ENCODE measurements at places on chromosomes 1 and 21.

GRCh38 chr1:178539291-178539690, 26.4 kb downstream of the TEX35 start:
- DNase-seq: no peak

DNA sequence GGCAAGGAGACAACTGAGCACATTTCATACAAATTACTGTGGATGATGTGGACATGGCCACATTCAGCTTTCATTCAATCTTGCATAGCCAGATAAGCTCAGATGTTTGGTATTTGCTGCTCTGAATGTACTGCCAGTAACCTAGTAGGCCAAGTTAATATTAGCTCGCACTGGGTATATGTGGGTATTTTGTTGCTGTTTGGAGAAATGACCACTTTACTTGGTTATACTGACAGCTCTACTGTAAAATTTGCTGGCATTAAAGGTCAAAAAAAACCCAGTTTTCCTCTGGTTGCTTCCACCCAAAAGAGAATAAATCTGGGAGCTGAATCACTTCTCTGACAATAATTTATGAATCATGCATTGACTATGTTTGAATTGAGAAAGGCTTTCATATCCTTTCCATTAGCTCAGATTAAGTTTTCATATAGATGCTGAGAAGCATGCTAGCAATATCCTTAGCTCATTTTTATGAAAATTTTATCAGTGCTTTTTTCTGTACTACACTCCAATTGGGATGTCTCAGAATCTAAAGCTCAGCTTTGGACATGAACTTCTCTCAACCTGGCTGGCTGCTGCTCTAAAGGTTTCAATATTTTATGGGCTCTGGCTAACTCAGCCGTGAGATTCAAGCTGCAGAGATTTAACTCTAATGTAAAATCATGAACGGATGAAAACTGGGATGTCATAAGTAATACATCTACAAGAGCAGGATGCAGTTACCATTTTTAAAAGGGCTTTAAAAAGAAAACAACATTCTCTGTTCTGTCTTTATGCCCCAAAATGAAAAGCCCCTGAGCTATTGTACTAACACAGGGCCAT, 330.0 kb downstream of the BARHL2 start:
- no peak for DNase-seq

GRCh38 chr21:28454564-28455252, 538.0 kb downstream of the LTN1 start:
- no peak for DNase-seq

- DNase-seq: no peak
Observed at GRCh38 chr1:160429702-160430535, 29.6 kb downstream of the VANGL2 start.
